Substantia nigra (tissue), 51 donors: ENCODE measurements at places on chromosomes 11 and 22.
A peak's percentile ranks its signal among the peaks of the same experiment; 100 is the strongest.

GRCh38 chr11:19352771-19353160 is 112.0 kb upstream of the E2F8 start:
- no peak for DNase-seq

GRCh38 chr22:31933816-31934482 is 10.4 kb upstream of the YWHAH start:
- no peak for DNase-seq

GRCh38 chr11:100315946-100316345 is 371.1 kb upstream of the ARHGAP42 start:
- no peak for DNase-seq

- DNase-seq: no peak
These were observed 9.8 kb upstream of the PPP6R3 start for GRCh38 chr11:68450711-68451110.

DNA sequence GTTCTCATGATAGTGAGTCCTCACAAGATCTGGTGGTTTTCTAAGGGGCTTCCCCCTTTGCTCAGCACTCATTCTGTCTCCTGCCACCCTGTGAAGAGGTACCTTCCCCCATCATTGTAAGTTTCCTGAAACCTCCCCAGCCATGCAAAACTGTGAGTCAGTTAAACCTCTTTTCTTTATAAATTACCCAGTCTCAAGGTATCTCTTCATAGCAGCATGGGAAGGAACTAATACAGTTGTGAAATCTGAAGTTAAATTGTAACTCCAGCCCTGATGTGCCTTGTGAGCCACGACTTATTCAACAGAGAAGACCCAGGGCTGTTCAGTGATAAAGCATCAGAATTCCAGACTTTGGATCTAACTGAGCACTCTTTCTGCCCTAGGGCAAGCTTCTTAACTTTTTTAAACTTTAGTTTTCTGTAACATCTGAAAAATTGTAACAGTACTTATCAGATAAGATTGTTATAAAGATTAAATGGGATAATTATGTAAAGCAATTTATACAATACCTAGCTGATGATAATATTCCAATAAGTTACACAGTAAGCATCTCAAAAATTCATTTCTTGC is 220.0 kb downstream of the TRPC6 start:
- no peak for DNase-seq

- DNase-seq: no peak
These were observed 1374.7 kb upstream of the RAG2 start for GRCh38 chr11:37972691-37973090.

DNA sequence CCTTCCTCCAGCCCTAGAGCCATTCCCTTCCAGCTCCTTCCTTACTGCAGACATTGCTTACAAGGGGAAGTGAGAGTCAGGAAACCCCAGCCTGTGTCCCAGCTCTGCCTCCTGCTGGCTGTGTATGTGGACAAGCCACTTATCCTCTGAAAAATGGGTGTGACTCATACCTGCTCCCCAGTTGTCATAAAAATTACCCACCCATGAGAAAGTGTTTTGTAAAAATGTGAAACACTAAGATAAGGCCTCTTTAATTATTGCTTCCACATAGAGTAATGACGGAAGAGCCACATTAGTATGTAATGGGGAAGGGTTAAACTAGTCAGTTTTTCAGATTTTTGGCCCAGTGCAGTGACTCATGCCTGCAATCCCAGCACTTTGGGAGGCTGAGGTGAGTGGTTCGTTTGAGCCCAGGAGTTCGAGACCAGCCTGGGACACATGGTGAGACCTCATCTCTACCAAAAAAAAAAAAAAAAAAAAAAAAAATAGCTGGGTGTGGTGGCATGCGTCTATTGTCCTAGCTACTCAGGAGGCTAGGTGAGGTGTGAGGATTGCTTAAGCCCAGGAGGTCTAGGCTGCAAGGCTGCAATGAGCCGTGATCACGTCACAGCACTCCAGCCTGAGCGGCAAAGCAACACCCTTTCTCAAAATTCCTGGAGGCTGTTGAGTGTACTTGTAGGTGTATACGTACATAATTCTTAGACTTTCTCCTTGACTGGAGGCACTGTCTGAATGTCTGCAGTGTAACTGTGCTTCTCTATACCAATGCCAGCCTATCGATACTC is 84.9 kb downstream of the CTTN start:
- no peak for DNase-seq

DNA sequence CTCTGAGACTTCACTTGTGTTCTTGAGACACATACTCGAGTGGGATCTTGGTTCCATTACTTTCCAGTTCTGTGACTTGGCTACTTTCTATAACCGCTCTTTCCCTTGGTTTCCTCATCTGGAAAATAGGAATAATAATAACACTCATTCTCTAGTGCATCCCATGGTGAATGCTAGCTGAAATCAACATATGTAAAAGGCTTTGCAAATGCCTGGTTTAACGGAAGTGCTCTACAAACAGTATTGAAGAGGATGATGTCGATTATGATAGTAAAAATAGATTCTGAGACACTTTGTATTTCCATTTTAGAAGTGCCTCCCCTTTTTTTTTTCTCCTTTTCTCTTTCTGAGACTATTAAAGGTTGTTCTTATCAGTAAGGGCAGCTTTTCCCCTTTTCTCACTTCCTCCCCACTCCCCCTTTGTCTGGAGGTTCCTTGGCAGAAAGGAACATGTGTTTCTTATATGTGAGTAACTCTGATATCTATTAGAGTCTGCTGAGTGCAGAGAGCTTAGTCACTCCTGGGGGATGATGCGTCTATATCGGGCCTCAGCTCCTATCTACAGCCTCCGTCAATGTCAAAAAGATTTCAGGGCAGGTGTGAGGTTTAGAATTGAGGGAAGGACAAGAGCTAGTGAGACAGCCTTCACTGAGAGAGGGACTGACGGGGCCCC is 489.3 kb downstream of the NTM start:
- no peak for DNase-seq

GRCh38 chr11:112174789-112175598 is at the start of gene BCO2:
BCO2 (plus strand) TSS chr11:112175512; CDS start chr11:112175602, 90 bp downstream.
- peak; percentile 69 for DNase-seq

- DNase-seq: no peak
These were observed 175.7 kb upstream of the TTC12 start for GRCh38 chr11:113138731-113139130.

GRCh38 chr11:30131535-30131934 is 99.3 kb upstream of the FSHB start:
- DNase-seq: no peak

DNA sequence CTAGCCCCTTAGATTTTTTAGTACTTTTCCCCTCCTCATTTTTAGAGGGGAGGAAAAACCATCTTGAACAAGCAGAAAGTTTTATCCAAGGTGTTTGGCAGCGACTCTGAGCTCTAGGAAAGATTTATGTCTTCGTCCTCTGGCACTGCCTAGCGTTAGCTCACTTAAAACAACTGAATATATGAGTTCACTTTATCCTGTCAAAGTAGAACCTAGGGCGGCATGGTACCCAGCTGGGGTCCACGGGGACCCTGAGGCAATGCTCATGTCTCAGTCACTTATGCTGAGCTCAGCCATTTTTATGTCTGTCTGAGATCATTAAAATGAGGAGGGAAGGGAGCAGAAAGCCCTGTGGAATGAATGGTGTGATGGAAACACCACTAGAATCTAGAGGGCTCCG is 14.2 kb upstream of the VSIG10L2 start:
- no peak for DNase-seq

GRCh38 chr11:124799348-124800225 is 619 bp downstream of the MSANTD2 start:
- DNase-seq: peak; percentile 30

DNA sequence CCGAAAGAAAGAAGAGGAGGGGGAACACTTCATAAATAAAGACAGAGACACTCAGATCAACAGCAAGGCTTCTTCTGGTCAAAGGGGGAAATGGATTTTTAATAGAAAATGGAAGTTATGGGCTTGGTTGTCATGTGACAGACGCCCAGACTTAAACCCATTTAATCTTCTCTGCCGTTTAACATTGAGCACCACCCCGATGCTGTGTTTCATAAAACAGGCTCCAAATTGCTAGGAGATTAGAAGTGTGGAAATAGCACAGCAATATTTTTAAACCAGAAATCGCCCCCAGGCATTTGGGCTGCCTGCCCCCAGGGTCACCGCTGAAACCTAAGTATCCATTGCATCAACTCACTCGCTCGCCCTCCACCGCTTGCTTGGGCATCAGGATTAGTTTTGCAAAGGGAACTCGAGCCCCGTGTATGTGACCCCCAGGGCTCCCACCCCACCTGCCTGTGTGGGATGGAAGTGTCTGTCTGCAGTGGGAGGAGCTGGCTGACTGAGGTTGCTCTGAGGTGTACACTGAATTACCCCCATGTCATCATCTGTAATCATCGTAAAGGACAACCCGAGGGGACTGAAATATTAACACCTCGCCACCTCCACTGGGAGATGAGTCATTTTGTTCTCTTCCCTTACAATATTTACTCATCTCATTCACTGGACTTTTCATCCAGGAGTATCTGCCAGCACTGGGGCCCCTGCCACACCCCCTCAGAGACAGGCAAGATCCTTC is 10.7 kb downstream of the DSCAML1 start:
- no peak for DNase-seq

DNA sequence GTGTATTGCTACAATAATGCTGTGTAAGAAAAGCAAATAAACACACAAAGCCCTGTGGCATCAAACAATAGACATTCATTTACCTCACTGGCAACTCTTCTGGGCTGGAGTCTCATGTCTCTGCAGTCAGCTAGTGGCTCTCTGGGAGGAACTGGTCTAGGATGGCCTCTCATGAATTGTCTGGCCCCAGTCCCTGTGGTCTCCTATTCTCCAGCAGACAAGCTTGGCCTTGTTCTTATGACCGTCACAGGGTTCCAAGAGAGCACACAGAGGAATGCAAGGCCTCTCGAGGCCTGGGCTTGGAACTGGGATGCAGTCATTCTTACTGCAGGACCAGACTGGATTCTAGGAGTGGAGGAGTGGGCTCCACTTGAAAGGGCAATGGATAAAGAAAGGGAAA is 141.2 kb upstream of the NTM start:
- DNase-seq: no peak
